ENCODE measurements at places on chromosomes 1 and 21. TPM values are rescaled to one million over a fixed set of nuclear protein-coding genes. Genes with fewer than 3 reads are reported as not detected.

Gene ALDH4A1
- total RNA-seq = 13.1 TPM

DNA sequence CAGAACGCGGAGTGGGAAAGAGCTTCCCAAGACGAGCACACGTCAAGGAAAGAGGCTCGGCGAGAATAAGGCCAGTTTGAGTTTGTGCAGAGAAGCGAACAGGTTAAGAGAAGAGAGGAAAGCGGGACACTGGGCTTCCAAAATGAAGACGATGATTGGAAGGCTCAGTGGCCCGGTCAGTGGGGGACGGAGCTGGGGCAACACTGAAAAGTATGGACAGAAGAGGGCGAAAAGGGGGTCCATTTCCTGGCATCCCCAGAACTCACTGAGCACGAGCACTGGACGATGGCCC is 258 bp downstream of the CCT3 start:
- H3K4me1 ChIP-seq = peaks cover 43% of the 10 kb centered on the region
- DNase-seq = no peak
- peak overlapping the region; percentile 100 for H3K4me3 ChIP-seq

GRCh38 chr1:245234217-245235081 is 79.7 kb downstream of the KIF26B start:
- DNase-seq = no peak
- no peak overlapping the region for H3K4me3 ChIP-seq
- H3K36me3 ChIP-seq = no peaks in the 10 kb centered on the region
- H3K27me3 ChIP-seq = no peaks in the 10 kb centered on the region
- no peak overlapping the region for H3K27ac ChIP-seq
- H3K4me1 ChIP-seq = no peaks in the 10 kb centered on the region

Gene MAP3K21
- total RNA-seq = 1.8 TPM

GRCh38 chr1:231708394-231708793 is 81.8 kb downstream of the DISC1 start:
- no peaks in the 10 kb centered on the region for H3K4me1 ChIP-seq
- H3K27ac ChIP-seq = no peak overlapping the region
- H3K27me3 ChIP-seq = no peaks in the 10 kb centered on the region
- no peak for DNase-seq
- no peak overlapping the region for H3K4me3 ChIP-seq
- H3K36me3 ChIP-seq = peaks cover 5% of the 10 kb centered on the region

GRCh38 chr1:238281418-238281817 is 390.7 kb upstream of the ZP4 start:
- H3K27me3 ChIP-seq = no peaks in the 10 kb centered on the region
- no peaks in the 10 kb centered on the region for H3K36me3 ChIP-seq
- no peak overlapping the region for H3K27ac ChIP-seq
- DNase-seq = no peak

- no peaks in the 10 kb centered on the region for H3K36me3 ChIP-seq
- no peaks in the 10 kb centered on the region for H3K4me1 ChIP-seq
- no peak overlapping the region for H3K27ac ChIP-seq
- DNase-seq = no peak
Measured at GRCh38 chr21:25062061-25062460, 545.2 kb downstream of the MRPL39 start.

DNA sequence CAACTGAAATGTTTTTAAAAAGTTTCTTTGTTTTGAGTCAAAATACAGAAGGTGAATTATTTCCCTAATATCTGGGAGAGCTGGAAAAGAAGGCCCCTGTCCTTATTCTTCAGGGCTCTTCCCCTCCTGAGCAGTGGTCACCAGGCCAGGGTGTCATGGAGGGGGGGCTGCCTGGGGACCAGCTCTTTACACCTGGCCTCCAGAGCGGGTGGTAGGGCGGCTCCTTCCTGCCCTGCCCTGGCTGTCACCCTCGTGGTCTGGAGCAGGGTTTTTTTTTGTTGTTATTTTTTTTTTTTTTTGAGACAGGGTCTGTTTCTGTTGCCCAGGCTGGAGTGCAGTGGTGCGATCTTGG is 6.6 kb downstream of the SKI start:
- H3K4me1 ChIP-seq = peaks cover 84% of the 10 kb centered on the region
- H3K27me3 ChIP-seq = no peaks in the 10 kb centered on the region
- no peak for DNase-seq
- peaks cover 6% of the 10 kb centered on the region for H3K36me3 ChIP-seq
- H3K27ac ChIP-seq = peak overlapping the region; percentile 92

All from activated T-cell treated with anti-CD3 and anti-CD28 coated beads, Interleukin-2, amount 50 U/mL, for 72 hours (primary cell).